ENCODE measurements at places on chromosomes 5 and 9.

DNA sequence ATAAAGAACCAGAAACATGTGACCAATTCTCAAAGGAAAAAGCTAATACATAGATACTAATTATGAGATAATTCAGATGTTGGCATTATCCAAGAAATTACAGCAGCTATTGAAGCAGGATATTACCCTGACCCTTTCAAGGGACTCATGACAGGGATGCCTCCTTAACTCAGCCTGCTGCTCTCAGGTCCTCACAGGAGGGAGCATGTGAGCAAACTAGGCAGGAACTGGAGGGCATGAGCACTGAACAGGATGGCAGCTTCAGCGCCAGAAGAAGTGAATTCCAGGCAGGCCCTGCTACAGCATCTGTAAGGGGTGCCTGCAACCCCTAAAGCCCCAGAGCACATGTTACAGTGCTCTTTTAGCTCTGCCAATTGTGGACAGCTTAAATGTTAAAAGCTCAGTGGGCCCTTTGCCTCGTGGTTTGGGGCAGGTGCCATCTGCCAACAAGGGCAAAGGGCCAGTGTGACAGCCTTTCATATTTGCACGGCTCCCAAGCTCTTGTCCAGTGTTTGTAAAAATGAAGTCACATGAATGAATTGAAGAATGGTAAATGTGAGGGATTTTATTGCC lies 464.7 kb upstream of the COX7C start:
- no peaks in the 10 kb centered on the region for H3K4me1 ChIP-seq
- H3K27me3 ChIP-seq = no peaks in the 10 kb centered on the region
- H3K36me3 ChIP-seq = no peaks in the 10 kb centered on the region
- no peak for DNase-seq
- H3K27ac ChIP-seq = no peak overlapping the region
- H3K4me3 ChIP-seq = no peak overlapping the region

DNA sequence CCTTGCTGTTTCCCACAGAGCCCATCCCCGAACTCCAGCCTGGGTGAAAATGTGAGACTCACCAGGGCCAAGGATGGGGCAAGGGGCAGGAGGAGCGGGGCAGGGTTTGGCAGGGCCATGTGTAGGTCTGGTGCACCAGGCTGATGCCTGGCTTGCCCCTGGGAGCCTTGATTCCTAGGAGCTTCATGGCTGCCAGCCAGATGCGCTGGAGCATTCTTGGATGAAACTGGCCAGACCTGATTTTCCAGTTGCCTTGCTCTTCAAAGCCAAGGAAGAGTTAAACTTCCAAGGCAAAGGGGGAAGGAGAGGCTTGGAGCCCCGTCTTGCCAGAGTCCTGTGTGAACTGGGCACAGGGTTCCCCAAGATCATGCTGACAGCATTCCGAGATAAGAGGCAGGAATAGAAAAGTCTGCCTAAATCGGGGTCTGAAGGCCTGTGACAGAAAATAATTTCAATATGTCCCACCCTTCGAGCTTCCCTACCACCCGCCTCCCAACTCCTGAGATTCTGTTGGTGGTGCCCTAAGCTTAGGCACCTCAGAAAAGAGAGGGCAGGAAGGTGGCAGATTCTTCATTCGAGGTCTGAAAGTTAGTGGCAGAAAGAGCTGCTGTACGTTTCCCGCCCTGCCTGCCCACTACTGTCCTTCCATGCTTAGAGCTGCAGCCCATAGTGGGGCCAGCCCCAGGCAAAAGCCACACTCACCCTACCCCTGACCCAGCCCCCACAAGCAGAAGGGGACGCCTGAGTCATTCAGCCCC lies 20.4 kb downstream of the FAT2 start:
- no peak for DNase-seq
- H3K27me3 ChIP-seq = no peaks in the 10 kb centered on the region
- H3K4me3 ChIP-seq = no peak overlapping the region
- no peaks in the 10 kb centered on the region for H3K4me1 ChIP-seq

DNA sequence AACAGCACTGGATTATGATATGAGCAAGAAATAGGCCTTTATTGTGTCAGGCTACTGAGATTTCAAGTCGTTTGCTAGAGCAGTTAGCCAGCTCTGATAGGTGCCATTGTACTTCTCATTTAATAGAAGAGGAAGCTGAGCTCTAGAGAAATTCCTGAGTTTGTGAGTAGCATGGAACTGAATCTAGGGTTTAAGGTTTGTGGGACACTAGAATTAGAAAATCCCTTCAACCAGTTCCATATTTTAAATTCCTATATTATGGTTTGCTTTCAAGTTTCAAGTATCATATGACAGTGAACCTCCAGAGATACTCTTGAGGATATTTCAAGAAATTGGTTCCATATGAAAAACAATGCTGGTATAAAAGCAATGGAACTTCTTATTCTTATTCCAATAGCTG lies 87.6 kb downstream of the ANKRD55 start:
- H3K36me3 ChIP-seq = no peaks in the 10 kb centered on the region
- peaks cover 80% of the 10 kb centered on the region for H3K4me1 ChIP-seq
- DNase-seq = no peak
- H3K27ac ChIP-seq = peak overlapping the region; percentile 97
- no peaks in the 10 kb centered on the region for H3K27me3 ChIP-seq
- no peak overlapping the region for H3K4me3 ChIP-seq

DNA sequence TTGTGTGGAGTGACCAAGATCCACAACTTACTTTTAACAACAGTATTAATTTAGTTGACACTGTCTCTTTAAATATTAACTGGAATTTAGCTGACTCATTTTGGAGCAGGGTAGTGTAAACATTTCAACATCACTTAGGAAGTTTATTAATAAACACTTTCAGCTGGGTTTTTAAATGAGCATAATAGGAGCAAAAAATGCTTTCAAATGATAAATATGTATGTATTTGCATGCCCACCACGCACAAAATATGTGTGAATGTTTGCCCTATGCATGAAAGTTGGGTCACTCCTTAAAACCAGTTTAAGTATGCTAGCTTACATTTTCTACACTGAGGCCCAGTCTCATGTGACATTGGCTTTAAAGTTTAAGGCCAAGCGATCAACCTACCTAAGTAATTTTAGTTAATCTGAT lies 2.9 kb downstream of the ZFAND5 start:
- peaks cover 45% of the 10 kb centered on the region for H3K4me1 ChIP-seq
- H3K27ac ChIP-seq = peak overlapping the region; percentile 97
- no peak for DNase-seq
- peaks cover 20% of the 10 kb centered on the region for H3K36me3 ChIP-seq
- H3K4me3 ChIP-seq = peak overlapping the region; percentile 94

GRCh38 chr5:146516151-146516475 lies at the start of gene GPR151:
Gene GPR151, minus strand, starts transcription at chr5:146516190. Its CDS starts 77 bp downstream, at chr5:146516113.
- H3K27ac ChIP-seq = no peak within 1 kb of the TSS
- H3K4me3 ChIP-seq = no peak within 1 kb of the TSS
- no peak for DNase-seq
- H3K27me3 ChIP-seq = no peaks in the 10 kb centered on the region
- no peaks in the 10 kb centered on the region for H3K4me1 ChIP-seq
- H3K36me3 ChIP-seq = no peaks in the 10 kb centered on the region

DNA sequence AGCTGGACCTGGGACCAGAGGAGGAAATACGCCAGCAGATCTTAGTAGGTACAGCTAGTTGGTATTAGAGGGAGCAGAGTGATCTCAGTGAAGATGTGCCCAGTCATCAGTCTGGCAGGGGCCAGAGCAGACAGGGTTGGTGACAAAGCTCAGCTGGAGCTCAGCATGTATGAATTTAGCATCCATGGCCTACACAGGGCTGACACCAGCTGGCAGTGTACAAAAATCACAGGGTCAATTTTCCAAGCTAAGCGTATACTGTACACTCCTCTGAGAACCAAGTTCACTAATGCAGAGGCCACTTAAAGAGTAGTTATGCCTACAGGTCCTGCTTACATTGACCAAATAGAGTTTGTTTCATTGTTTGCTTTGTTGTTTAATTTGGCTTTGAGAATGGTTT lies 146.6 kb downstream of the SLC24A2 start:
- H3K36me3 ChIP-seq = no peaks in the 10 kb centered on the region
- no peaks in the 10 kb centered on the region for H3K27me3 ChIP-seq
- H3K27ac ChIP-seq = no peak overlapping the region
- DNase-seq = no peak
- H3K4me1 ChIP-seq = no peaks in the 10 kb centered on the region

GRCh38 chr5:28945859-28946258 lies 1907.5 kb upstream of the CDH9 start:
- DNase-seq = no peak
- no peaks in the 10 kb centered on the region for H3K36me3 ChIP-seq
- no peak overlapping the region for H3K27ac ChIP-seq
- H3K4me1 ChIP-seq = no peaks in the 10 kb centered on the region

GRCh38 chr5:27252911-27253310 lies 214.5 kb upstream of the CDH9 start:
- no peak overlapping the region for H3K4me3 ChIP-seq
- DNase-seq = peak; percentile 95
- H3K27me3 ChIP-seq = no peaks in the 10 kb centered on the region
- peaks cover 19% of the 10 kb centered on the region for H3K4me1 ChIP-seq
- peak overlapping the region; percentile 57 for H3K27ac ChIP-seq
- H3K36me3 ChIP-seq = no peaks in the 10 kb centered on the region

- peak overlapping the region; percentile 23 for H3K4me3 ChIP-seq
- H3K36me3 ChIP-seq = no peaks in the 10 kb centered on the region
- no peaks in the 10 kb centered on the region for H3K27me3 ChIP-seq
- peak overlapping the region; percentile 45 for H3K27ac ChIP-seq
- DNase-seq = peak; percentile 75
These were observed 330.4 kb downstream of the ICE1 start for GRCh38 chr5:5752844-5753243.

GRCh38 chr5:111271885-111272284 lies 47.7 kb downstream of the CAMK4 start:
- H3K4me1 ChIP-seq = no peaks in the 10 kb centered on the region
- no peak overlapping the region for H3K27ac ChIP-seq
- H3K36me3 ChIP-seq = no peaks in the 10 kb centered on the region
- no peaks in the 10 kb centered on the region for H3K27me3 ChIP-seq

- H3K4me3 ChIP-seq = no peak overlapping the region
- H3K27me3 ChIP-seq = no peaks in the 10 kb centered on the region
- no peaks in the 10 kb centered on the region for H3K4me1 ChIP-seq
- H3K36me3 ChIP-seq = no peaks in the 10 kb centered on the region
- no peak overlapping the region for H3K27ac ChIP-seq
These were observed 24.2 kb downstream of the NADK2 start for GRCh38 chr5:36217567-36217966.

DNA sequence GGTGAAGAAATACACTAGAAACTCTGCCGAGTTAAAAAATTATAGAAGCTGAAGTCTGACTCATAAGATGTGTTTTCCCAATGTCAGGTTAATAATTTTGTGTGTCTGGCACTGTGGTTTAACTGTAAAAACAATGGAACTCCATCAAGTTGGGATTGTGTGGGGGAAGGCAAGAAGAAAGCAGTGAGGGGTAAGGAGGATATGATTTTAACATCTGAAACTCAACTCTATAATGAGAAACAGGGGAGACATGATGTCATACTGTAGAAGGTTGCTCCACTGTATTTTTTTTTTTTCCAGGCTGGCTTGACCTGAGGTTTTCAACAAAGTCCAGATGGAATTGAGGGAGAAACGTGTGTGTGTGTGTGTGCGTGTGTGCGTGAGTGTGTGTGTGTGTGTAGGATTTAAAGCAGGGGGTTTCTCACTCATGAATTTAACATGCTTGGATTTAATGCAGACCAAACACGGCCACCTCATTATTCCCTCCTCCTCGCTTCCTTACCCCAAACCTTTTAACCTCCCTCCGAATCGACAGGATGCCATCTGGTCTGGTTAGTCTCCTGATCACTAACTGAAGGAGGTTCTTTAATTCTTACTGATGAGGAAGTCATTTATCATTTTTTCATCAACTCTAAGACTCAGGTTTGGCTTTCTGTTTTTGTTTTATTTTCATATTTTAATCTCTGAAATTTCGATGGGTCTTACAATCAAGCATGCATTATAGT lies 140.2 kb upstream of the LPAR1 start:
- no peaks in the 10 kb centered on the region for H3K36me3 ChIP-seq
- H3K27ac ChIP-seq = no peak overlapping the region
- DNase-seq = no peak
- H3K4me3 ChIP-seq = no peak overlapping the region
- no peaks in the 10 kb centered on the region for H3K4me1 ChIP-seq

GRCh38 chr5:96125231-96125891 lies 163.7 kb upstream of the ELL2 start:
- no peaks in the 10 kb centered on the region for H3K4me1 ChIP-seq
- DNase-seq = no peak
- no peak overlapping the region for H3K4me3 ChIP-seq
- H3K36me3 ChIP-seq = no peaks in the 10 kb centered on the region
- no peak overlapping the region for H3K27ac ChIP-seq

GRCh38 chr9:5834214-5834613 lies 1.3 kb upstream of the ERMP1 start:
- no peak for DNase-seq
- H3K36me3 ChIP-seq = no peaks in the 10 kb centered on the region
- H3K4me1 ChIP-seq = peaks cover 15% of the 10 kb centered on the region
- no peaks in the 10 kb centered on the region for H3K27me3 ChIP-seq
- H3K27ac ChIP-seq = no peak overlapping the region

- H3K27ac ChIP-seq = no peak overlapping the region
- no peaks in the 10 kb centered on the region for H3K4me1 ChIP-seq
- DNase-seq = no peak
- H3K36me3 ChIP-seq = no peaks in the 10 kb centered on the region
These were observed 84.9 kb downstream of the ZNF608 start for GRCh38 chr5:124661317-124662141.

GRCh38 chr9:31950756-31951155 lies 433.7 kb upstream of the ACO1 start:
- no peak overlapping the region for H3K4me3 ChIP-seq
- H3K27ac ChIP-seq = no peak overlapping the region
- H3K4me1 ChIP-seq = 0 out of 2 replicates have a peak, but pooled peaks cover 3% of the 10 kb centered on the region
- no peaks in the 10 kb centered on the region for H3K36me3 ChIP-seq
- no peaks in the 10 kb centered on the region for H3K27me3 ChIP-seq
- no peak for DNase-seq

DNA sequence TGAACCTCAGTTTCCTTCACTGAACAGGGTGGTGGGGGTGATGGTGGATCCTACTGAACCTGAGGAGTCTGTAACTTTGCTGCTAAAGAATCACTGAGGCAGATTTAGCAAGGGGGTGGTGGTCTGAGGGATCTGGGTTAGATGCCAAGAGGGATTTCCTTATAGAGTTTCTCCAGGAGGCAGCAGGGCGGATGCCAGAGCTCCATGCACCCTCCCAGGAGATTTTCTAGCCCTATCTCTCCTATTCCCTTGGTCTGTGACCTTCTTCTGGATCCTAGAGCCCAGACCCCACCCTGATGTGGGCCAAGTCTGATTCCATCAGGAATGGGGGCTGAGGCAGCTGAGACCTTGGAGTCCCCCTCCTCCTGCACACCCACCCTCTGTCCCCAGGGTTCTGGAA lies 6.0 kb downstream of the PTGS1 start:
- no peak overlapping the region for H3K4me3 ChIP-seq
- H3K36me3 ChIP-seq = no peaks in the 10 kb centered on the region
- H3K27me3 ChIP-seq = no peaks in the 10 kb centered on the region
- H3K27ac ChIP-seq = no peak overlapping the region

DNA sequence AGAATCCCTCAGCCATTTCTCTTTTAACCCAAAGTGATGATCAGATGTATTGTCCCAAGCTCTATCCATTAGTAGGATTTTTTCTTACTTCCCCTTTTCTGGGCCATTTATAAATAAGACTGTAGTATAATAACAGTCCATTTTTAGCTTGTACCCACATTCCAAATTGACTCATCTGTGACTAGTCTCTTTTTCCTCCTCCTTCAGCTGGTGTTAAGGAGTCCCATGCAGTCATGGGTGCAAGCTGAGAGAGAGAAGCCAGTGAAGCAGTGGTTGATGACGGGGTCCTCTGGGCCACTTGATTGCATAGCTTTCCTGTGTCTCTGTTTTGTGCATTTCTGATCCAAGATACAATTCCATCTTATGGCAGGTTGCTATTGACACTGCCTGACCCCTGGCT lies 476.0 kb upstream of the CD180 start:
- no peaks in the 10 kb centered on the region for H3K4me1 ChIP-seq
- H3K36me3 ChIP-seq = no peaks in the 10 kb centered on the region
- no peak overlapping the region for H3K27ac ChIP-seq
- no peak overlapping the region for H3K4me3 ChIP-seq
- DNase-seq = no peak

Measured in MM.1S (cell line).